Right lung (tissue), 10 donors: ENCODE measurements at places on chromosomes 5 and 9.

DNA sequence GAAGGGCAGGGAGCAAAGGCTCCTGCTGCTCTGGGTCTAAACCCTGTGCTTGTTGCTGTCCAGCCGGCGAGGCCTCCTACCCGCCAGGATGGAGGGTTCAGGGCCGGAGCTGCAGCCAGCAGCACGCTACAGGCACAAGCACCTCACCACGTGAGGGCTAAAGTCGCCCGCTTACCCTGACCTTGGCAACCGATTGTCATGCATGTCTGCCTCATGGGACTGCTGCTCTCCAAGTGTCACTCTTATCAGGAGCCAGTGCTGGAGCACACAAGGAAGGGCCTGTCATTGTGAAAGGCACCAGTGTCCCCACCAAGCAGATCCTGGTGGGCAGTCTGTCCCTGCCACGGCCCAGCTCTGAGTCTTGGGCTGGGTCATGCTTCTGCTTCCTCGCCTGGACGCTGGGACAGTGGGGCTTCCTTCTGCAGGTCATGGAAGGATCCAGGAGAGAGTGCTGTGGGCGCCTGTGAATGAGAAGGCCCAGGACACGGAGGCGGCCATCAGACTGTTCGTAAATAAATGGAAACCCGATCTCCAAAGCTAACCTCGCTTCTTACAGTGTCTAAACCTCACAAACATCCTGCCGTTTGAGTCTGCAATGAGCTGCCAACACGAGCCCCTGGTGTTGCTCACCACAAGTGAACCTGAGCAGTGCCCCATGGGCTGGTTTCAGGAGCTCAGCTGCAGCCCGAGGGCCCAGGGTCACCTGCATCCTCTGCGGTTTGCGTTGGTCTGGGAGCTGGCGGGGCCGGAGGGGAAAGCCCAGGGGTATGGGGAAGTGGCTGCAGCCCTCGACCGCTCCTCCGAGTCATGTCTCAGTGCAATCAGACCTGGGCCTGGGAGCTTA is 58.2 kb upstream of the RXRA start:
- DNase-seq: no peak

DNA sequence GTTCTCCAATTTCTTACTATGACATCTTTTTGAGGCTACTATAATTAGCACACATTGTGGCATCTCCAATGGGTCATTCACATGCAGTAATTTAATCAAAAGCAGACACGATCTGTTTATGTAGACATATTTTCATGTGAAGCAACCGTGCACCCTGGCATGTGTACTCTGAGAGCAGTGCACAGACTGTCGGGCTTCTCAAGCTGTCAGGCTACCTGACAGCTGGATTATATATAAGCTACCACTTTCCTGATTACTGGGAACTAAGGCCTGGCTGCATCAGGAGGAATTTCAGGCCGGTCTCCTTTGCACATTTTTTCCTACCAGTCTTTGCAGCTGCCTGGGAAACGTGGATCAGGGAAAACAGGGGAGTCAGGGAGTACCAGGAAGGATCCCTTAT is 197.5 kb downstream of the MAPKAP1 start:
- no peak for DNase-seq

DNA sequence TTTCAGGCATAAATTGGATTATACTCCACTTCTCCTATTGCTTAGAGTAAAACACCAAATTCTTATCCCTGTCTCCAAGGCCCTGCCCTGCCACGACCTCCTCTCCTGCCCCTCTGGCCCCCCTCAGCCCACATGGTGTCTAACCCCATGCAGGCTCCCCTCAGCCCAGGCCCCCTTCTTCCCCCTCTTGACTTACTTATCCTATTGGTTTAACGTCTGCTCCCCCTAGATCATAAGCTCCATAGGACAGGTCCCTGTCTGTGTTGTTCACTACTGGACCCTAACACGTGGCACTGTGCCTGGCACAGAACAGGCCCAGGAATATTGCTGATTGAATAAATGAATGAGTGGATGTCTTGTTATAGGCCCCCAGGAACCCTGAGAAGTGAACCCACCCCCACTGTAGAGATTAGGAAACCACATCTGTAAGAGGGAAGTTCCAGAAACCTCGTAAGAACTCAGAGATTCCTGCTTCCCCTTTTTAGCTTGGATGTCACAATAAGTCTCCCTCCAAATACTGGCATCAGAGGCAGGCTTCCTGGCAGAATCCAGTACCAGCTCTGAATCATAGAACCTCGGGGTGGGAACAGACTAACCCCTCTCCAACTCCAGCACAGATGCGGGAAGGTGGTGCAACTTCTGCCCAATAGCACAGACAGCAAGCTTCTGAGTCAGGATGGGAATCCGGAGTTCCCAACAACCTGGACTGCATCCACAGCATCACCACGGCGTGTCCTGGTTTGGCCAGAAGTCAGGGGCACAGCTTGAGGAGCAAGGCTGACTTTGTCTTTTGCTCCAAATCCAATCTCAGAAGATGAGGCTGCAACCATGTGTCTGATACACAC is 31.5 kb downstream of the HRH2 start:
- no peak for DNase-seq

DNA sequence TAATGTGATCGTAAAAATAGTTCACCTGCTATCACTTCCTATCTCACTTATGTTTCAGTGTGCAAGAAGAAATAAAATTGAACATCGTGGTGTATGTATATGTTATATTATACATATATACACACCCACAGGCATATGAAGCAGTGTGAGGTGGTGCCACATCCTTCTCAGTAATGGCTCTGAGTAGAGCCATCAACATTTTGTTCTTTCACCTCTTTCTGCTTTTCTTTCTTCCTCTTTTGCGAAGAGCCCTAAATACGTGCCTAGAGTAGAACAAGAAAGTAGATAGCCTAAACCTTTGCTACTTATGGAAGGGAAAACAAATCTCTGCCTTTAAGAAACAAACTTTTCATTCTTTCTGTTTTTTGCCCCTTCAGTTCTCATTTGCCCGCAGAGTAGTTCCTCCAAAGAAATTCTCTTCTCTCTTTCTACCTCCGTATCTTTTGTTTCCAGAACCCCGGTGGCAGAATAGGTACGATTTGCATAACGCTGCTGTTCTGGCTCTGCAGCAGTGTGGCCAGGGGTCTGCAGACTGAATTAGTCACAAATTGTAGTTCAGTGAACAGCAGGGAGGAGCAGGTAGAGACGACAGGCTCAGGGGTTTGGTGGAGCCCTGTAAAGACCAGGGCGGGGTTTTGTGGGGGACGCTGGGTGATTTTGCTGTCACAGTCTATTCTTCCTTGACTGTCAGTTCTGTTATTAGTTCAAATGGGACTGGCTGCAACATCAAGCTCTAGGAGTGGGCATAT is 40.5 kb upstream of the PJA2 start:
- no peak for DNase-seq

DNA sequence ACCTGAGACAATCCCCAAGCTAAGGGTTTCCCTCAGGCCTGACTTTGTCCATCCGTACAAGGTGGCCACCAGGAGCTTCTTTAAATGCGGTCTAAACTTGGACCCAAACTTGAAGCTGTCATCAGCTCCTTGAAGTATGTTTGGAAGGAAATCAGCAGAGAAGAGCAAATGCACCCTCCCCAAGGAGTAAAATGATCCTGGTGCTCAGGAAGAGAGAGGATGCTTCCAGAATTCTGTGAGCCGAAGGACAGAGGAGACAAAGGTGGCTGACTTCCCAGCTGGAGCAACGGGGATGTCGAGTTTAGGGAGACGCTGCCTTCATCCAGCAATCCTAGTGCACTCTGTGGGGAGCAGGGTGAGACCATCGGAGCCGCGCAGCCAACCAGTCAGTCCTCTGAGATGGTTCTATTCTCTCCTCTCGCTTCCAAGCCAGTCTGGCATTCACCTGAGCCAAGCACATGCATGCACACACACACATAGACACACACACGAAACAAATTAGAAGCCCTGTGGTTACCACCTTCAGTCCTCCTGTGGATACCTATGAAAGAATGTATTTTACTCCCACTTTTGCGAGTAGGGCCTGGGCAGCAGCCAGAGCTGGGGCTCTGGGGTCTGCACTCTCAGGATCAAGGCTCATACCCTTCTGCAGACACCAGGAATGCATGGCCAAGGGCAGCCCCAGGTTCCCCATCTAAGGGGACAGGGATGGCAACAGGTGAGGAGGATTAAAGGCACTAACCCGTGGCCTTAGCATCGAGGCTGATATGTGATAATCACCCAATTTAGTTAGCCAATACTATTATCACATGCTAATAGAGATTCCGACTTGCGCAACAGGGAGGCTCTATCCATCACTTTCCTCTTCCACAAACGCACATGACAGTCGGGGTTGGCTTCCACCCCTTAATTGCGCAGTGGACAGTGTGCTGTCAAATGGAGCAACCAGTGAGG is 75.8 kb downstream of the GTF3C4 start:
- DNase-seq: no peak

DNA sequence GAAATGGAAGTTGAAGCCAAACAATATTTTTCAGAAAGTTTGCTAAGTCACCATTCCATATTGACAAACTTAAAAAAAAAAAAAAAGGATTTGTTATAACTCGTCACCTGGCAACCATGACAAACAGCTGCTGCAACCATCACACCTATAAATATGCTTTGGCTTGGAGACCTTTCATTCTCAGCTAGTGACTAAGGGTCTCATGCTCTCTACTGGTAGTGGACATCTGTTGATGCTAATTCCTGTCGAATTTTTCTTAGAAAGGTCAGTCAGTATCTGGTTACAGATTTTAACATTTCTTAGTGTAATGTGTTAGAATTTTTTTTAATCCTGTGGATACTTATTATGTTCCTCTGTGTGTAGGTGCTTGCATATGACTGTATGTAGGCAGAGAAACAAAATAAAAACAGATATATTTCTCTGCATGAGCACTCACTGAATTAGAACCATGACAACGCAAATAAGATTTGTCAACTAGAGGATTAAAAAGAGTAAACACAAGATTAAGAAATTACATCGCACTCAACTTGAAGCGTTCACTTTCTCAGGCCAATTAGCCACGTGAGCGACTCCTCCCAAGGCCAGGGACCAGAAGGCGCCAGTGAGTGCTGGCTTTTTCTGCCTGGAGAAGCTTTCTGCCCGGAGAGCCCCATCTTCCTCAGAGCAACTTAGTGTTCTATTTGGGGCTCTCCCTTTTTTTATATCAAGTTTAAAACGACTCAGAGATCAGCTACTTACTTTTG is 27.0 kb upstream of the ZNF622 start:
- no peak for DNase-seq

DNA sequence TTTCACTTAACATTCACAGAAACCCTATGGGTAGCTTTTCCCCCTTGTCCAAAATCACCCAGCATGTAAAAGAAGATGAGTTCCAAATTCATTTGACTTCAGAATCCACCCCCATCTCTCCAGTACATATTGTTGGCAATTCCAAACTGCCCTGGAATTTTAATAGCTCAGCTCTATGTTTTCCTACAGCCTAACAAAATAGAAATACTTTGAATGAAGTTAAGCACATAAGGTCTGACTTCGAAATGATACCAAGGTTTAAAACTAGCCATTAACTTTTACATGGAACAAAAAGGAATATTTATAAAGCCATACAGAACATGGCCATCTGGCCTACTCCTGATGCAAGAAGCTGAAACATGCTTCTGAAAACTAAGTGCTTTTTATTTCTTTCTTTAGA is 634.3 kb downstream of the PDE4D start:
- no peak for DNase-seq

DNA sequence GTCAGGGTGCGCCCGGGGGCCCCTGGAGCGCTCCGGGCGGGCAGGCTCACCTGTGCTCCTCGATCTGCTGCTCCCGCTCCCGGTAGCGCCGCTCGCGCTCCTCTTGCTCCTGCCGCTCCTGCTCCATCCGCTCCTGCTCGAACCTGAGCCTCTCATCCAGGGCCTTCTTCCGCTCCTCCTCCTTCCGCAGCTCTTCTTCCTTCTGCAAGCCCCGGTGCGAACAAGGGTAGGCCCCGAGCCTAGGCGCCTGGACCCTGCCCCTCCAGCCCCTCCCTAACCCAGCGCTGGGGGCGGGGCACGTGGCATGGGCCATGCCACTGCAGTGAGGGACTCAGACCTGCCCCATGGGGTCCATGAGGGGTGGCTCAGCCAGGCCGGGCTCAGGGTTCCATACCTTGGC is 6.6 kb downstream of the DBN1 start:
- DNase-seq: no peak

DNA sequence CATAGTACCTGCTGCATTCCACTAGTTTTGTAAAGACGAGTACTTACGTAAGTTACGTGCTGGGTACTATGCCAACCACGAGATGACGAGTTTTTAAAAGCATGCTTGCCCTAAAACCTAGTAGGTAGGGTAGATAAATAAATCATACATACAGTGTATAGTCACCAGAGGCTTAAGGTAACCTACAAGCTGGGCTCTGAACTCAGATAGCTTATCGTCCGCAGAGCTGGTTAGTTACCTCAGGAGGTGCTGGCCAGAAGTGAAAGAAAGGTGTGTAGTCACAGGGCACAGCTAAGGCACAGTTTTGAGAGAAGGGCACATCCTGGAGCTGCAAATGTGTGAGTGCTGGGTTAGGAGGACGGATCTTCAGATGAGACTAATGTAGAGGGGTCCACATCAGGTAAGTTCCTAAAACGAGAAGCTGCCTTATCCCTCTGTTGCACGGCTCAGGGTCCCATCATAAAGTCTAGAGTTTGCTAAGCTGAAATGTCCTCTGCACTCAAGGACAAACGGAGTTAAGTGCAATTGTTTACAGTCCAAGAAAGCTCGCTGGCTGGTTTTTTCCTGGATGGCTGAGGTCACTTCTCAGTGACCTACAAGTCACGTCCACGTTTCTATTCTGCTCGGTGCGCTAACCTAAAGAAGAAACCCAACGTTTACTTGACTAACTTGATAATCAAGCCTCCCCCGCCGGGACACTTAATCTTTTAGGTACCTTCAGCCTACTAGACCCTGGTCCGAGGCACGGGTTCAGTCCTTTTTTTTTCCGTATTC is 1.1 kb upstream of the SNX24 start:
- no peak for DNase-seq

DNA sequence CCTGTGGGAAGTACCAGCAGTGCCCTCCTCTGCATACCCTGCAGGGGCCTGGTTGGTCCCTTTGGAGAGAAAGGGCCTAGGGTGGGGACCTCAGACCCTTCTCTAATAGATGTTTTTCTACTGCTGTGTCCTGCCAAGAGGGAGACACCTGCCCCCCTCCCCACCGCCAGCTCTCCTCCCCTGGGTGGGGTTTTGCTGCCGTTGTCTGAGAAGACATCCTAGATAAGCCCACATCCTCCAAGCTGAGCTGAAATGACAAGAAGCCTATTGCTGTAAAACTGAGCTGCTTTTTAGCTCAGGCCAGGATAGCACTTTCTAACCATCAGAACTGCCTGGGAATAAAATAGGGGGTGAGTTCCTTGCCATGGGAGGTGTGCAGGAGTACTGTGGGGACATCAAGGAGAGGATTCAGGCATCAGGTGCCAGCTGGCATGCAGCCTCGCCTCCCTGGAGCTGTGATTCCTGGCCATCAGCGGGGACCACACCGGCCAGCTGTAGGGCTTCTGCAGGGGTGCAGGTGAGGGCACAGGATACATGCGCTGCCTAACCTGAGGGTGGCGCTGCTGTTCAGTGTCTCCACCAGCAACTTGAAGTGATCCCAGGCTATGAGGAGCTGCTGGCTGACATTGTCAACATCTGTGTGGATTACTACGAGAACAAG is 37.9 kb downstream of the CYFIP2 start:
- no peak for DNase-seq

GRCh38 chr5:37490931-37491330 is 111.8 kb downstream of the WDR70 start:
- DNase-seq: no peak
